ENCODE measurements at places on chromosomes 1 and 21.

DNA sequence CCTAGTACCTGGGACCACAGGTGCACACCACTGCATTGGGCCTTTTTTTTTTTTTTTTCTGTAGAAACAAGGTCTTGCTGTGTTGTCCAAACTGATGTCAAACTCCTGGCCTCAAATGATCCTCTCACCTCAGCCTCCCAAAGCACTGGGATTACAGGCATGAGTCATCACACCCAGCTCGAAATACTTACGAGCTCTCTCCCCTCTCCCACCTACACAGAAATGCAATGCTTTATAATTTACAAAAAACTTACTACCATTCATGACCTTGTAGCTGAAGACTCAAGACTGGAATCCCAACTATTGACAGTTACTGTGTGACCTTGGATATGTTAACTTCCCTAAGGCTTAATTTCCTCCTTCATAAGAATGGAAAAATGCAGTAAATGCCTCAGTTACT lies 18.7 kb downstream of the FOXJ3 start:
- DNase-seq, result no peak

DNA sequence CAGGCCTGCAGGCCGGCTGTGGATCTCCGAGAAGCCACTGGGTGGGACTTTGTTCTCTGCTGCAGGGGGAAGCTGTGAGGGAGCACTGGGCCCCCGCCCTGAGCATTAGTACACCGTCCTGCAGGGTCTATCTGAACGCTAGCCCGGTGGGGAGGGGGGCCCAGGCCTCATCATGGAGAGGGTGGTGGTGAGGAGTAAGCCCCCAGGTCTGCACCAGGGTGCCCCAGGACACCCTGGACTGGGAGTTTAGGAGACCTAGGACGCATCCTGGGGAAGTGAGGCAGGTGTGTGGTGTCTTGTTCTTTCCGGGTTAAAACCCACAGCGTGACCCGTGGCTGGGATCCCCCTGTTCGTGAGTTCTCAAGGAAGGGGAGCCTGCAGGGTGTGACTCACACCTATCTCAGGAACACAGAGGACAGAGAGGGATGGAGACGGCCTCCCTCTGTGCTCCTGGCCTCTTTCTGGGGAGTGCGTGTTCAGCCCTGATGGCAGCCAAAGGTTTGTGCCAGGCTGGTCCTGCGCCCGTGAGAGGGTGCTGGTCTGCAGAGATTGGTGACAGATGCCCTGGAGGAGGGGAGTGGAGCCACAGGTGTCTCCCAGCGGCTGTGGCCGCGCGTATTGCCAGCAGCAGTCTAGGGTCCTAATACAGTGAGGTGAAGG lies 44.8 kb downstream of the AGPAT3 start:
- no peak for DNase-seq

- DNase-seq, result no peak
These were observed 46.0 kb downstream of the RHOU start for GRCh38 chr1:228781161-228781808.

GRCh38 chr21:43337901-43338655 lies 88.9 kb downstream of the SIK1 start:
- DNase-seq, result no peak
